ENCODE measurements at places on chromosomes 11 and 22.

DNA sequence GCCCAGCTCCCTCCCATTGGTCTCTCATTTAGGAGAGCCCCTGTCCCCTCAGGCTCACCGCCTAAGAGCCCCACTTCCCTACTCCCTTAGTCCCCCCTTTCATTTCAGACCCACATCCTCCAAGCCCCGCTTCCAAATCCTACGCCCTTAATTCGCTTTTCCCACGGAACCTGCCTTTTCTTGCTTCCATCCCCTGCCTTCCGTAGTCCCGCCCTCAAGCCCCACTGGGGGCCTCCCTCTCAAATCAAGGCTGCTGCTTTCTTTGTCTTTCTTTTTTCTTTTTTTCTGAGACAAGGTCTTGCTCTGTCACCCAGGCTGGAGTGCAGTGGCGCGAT, 396 bp downstream of the CCDC157 start:
- no peak for DNase-seq

DNA sequence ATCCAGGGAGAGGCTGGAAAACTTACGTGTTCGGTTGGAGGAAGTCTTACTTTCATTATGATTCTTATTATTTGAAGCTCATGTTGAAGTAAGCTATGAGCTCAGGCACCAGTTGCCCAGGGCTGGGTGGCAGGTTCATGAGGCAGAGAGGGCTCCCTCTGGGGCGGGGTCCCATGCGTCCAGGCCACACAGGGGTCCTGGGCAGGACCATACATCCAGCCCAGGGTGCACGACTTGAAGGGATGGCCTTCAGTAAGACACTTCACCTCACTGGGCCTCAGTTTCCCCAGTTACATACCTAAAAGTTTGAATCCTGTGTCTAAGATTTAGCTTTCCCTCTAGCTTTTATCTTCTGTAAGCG, 107.3 kb upstream of the B3GAT1 start:
- no peak for DNase-seq

- DNase-seq: no peak
Measured at GRCh38 chr11:75530577-75530976, 4.8 kb upstream of the GDPD5 start.

DNA sequence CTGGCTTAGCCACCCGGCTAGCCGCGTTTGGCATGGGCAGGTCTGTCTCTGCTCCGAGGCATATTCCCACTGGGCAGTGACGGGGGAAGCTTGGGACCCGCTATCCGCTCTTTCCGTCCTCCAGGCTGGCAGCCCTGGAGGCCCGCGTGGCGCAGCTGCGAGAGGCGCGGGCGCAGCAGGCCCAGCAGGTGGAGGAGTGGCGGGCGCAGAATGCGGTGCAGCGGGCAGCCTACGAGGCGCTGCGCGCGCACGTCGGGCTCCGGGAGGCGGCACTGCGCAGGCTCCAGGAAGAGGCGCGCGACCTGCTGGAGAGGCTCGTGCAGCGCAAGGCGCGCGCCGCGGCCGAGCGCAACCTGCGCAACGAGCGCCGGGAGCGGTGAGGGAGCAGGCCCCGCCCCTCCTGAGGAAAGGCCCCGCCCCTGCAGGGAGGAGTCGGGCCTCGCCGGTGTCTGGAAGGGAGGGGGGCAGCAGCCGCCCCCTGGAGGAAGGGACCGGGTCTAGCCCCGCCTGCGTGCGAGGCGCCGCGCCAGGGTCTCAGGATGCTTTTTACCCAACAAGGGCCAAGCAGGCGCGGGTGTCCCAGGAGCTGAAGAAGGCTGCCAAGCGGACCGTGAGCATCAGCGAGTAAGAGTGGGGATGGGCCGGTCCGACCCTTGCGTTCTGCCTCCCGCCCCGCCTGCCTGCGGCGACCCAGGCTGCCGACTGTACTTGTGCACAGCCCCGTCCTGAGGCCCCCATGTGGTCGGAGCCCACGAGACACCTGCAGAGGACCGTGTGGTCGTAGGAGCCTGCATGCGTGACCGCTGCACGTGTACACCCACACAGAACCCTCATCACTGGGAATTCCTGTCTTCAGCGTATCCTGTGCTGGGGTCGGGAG, 7.9 kb downstream of the ATG16L2 start:
- DNase-seq: peak; percentile 98
